Putamen (tissue), 1 donor: ENCODE measurements at places on chromosomes 12 and 14.

DNA sequence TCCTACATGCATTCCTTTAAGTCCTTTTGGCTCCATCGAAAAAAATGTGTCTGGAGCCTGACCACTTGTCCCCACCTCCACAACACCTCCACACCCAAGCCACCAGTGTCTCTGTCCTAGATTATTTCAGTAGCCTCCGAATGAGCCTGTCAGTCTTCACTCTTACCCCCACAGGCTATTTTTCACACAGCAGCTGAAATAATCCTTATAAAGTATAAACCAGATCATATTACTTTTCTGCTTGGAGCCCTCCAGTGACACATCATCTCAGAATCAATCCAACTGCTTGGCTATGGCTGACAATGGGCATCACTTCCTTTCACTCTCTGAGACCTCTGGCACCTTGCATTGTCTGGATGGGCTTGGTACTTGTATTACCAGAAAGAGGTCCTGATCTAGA lies 44.9 kb downstream of the BBS10 start:
- DNase-seq: no peak

GRCh38 chr12:121637231-121637914 lies 11.0 kb downstream of the ORAI1 start:
- DNase-seq: no peak

DNA sequence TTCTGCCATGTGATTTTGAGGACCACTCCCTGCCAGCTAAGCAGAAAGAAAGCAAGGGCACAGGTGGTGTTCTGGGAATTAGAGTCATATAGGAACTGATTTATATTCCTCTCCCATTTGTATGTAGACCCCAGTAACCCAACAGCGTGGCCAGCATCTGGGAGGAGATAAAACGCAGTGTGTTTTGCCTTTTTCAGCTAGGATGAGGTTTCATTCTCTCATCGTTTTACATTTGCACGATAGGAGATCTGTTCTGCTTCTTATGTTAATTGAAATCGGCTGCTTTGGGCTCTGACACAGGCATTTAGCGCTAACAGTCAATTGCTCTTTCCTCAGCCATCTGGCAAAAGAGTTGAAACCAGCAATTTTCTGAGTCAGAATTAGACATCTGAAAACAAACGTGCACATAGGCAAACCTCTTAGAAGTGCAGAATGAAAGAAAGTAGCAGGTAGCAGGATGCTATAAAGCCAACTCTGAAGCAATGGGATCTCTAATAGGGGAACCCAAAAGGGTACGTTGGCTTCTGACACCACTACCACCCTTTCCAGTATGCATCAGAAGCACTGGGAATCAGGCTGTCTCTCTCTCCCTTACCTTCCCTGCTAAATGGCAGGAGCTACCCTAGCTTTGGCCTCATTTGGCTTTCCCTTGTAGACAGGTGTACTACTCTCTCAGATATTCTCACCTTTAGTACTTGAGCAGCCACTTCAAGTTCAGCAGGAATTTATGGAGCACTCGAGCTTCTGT lies 219.1 kb downstream of the PHLDA1 start:
- no peak for DNase-seq

DNA sequence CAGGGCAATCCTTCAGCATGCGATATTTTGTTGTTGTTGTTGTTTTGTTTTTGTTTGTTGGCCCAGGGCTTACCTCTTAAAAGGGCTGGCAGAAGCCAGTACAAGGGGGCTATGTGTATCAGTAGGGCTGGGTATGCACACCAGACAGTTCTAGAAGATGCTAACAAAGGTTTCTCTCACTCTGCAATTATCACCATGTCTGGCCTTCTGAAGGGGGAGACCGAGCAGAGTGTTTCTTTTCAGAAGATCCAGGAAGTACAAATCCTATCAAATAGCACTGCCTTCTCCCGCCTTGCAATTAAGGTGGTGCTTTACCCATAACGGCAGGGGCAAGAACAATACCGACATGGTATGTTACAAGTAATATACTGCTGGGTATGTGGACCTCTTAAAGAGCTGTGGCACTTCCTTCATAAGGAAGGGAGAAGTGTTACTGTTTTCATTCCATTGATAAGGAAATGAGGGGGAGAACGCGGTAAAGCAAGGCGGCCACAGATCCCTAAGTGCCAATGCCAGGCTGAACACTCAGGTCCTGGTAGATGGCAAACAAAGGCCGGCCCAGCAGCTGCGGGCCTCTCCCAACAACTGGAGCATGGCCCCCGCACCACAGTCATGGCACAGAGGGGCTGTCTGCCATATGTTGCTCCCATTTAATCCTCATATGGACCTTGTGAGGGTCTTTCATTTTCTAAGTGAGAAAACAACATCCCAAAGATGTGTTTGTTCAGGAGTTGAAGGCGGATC lies 19.2 kb upstream of the CACNA2D4 start:
- no peak for DNase-seq

DNA sequence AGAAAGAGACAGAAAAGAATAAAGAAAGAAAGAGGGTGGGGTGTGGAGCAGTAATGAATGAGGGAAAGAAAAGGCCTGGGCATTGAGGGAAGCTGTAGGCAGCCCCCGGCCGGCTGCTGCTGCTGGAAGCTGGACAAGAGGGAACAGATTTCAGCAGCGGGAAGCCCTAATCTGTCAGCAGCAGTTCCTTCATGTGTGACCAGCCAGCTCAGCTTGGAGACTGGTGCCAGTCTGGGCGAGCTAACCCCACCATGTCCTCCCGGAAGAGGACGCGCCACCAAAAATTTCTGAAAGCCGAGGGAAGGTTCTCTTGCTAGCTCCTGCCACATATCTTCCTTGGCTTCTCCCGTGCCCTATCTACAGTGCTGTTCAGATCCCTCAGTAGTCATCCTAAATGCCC lies 236.8 kb downstream of the GRIN2B start:
- no peak for DNase-seq

- DNase-seq: no peak
Measured at GRCh38 chr14:19729763-19730162, 13.6 kb upstream of the OR4Q3 start.

DNA sequence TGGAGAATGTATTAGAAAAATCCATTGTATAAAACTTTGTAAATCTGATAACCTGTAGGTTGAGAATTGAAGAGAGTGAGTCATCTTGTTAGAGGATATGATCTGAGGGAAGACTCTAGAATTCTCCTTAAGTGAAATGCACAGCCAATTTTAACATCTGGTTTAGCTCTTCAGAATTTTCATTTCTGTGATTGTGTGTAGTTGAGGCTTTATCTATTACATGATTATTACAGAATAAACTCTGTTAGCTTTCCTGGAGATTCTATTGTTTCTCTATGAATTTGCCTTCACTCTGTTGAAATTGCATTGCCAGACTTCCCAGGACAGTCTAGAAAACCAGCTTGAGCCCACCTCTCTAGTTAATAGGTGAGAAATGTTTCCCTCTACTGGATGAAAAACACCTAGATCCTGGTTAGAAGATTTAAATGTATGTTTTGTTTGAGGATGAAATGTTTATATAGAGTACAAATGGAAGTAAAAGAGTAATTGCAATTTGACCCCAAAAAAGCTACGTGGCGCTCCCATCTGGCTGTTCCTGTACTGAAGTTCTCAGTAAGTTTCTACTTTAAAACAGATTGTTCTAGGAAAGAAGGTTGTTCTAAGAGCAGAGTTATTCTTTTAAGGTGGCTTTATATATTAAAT lies 2.9 kb downstream of the NUDT4 start:
- no peak for DNase-seq

GRCh38 chr12:80941916-80942315 lies 4.2 kb upstream of the LIN7A start:
- DNase-seq: no peak

DNA sequence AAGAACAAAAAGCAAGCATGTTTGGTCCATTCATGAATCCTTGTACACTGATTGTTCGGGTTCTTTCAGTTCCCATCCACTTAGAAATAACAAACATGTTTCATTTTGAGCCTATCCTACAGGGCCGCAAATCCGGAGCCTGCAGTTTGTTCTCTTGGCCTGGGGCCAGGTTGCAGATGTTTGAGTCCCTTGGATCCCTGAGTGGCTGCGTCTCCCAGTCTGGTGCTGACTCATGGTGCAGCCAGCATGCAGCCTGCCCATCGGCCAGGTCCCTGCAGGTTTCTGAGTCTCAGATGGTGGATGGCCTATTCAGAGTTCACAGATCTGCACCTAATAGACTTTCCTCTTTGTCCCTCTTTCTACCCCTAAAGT lies 1.9 kb upstream of the DYNC1H1 start:
- DNase-seq: no peak

DNA sequence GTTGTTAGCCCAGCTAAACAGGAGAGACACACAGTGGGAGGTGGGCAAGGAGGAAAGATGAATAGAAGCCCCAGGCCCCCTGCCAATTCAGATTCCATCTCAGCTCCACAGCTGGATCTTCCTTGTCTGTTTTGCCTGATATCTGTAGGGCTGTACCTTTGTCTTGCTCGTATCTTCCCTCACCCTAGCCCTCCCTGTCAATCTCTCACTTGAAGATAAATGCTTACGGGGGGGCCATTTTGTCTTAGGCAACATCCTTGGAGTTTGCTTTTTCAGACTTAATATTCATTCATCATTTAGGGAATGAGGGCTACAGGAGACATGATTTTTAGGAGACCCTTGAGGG lies 2.4 kb downstream of the KIF5A start:
- no peak for DNase-seq

- no peak for DNase-seq
Measured at GRCh38 chr12:93186131-93186530, 191.6 kb upstream of the NUDT4 start.

DNA sequence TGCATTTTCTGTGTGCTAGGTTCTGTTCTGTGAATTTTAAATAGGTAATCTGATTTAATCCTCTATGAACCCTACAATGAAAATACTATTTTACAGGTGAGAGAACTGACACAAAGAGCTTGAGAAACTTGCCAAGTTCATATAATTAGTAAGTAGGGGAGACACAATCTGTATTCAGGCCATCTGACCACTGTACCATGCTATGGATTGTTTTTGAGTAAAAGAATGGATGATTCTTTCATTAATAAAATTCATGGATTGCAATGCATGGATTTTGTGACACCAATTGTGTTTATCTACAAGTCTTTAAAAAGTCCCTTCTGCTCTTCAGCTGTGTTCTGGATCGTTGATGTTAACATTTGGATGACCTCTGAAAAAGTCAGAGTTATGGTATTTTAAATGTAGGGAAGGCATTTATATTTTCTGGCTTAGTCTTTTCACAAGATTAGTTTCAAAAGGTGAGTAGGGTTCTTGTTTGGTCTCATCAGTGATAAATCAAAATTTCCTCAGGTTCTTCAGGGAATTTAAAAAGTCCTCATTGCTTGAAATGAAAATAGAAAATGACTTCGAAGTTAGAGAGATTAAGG lies 15.4 kb upstream of the DYRK2 start:
- no peak for DNase-seq

GRCh38 chr14:70180718-70181117 lies 8.0 kb downstream of the SLC8A3 start:
- no peak for DNase-seq

GRCh38 chr12:46516933-46517578 lies 144.5 kb upstream of the SLC38A2 start:
- no peak for DNase-seq

DNA sequence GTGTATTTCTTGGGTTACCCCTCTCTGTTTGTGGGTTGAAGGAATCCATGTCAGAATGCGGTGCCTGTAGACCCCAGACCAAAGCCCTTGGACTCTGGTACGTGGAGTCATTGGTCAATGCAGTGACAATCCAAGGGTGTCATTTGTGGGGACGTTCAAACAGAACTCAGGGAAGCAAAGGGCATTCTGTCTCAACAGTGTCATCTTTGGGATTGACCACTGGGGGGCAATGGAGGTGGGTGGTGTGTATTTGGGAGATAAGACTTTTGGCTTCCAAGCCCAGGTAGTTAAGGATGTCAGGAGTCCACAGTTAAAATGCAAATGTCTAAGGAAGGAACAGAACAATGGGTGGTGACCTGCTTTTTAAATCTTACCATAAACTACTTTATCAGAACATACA lies 54.6 kb upstream of the CCDC175 start:
- no peak for DNase-seq

GRCh38 chr14:70013271-70013873 lies 134.2 kb downstream of the SMOC1 start:
- DNase-seq: no peak

DNA sequence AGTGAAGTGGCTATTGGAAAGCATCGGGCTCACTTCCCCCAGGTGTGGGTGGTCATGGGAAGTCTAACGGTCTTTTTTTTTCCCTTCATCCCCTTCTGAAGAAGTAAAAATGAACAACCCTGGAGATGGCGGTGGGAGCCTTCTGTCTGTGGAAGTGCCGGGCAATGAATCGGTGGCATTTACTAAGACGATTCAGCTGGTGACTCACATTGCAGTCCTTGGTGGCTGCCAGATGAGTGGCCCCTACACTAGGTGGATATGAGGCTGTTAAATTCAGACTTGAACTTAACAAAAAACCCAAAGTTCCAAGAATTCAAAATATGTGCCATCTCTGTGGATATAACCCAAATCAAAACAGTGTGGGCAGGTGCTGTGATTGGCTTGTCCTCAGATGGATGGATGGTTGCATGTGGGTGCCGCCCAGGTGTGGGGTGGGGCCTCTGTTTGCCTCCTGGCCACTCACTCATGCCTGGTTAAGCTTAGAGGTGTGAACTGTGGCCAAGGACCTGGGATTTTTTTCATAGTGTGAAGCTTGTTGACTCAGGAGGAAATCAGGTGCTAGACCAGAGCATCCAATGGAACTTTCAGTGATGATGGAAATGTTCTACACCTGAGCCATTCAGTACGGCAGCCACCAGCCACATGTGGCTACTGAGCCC lies 176.7 kb upstream of the NOS1 start:
- DNase-seq: no peak

- no peak for DNase-seq
Measured at GRCh38 chr12:467591-467990, 7.9 kb downstream of the B4GALNT3 start.

DNA sequence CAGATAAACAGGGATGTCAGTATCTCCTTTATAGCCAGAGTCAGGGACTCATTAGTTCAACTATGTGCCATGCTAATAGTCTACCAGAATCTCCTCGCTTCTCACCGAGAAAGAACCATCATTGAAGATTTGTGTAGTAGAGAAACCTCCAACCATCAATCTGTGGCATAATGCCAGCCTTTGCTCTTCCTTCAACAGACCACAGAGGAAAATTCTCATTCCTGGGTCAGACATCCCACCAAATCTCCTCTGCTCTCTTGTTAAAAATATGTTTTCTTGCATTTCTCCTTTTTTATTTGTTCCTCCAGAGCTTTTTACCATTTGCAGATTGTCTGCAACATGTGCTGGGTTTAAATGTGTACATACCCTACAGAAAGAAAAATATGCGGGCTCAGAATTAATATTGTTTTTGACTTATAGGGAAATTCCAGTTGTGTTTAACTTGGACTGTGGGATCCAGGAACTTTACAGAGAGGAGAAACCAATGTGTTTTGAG lies 64.9 kb downstream of the LLPH start:
- DNase-seq: no peak

GRCh38 chr12:62683776-62684569 lies 217.3 kb downstream of the MON2 start:
- DNase-seq: peak; percentile 34

GRCh38 chr12:89472508-89472907 lies 52.1 kb downstream of the GALNT4 start:
- no peak for DNase-seq
